ENCODE measurements at places on chromosomes 11 and 22.

GRCh38 chr22:23922921-23923320 lies 28.7 kb downstream of the MIF start:
- no peak for DNase-seq

GRCh38 chr11:26297189-26297975 lies 34.5 kb upstream of the ANO3 start:
- DNase-seq = peak; percentile 67

DNA sequence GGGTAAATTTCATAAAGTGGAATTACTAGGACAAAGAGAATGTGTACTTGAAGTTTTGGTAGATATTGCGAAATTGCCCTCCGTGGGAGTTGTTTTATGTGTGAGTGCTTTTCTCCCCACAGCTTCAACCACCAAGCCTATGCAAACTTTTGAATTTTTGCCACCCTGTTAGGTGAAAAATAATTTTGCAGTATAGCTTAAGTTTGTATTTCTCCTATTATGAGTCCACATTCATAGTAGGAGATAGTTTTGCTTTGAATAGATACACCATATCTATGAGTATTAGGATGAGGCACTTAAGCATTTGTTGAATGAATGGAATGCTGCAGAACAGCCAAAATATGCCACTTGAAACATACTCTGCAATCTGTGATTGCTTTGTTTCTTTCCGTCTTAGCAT lies 43.6 kb downstream of the UVRAG start:
- peak; percentile 69 for DNase-seq

DNA sequence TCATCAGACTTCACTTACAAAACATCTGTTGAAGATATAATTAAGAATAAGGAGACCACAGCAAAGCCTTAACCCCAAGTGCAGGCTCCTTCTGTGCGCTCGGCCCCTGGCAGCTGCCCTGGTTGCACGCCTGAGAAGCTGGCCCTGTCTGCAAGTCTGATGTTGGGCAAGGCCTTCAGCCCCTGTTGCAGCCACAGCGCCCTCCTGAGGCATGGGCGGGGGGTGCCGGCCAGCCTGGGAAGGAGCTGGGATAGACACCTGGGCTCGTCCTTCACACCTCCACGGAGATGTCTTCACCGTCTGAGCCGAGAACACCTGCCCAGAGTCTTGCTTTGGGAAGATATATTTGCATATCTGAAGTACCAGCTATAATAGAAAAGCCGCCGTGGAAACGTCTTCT lies 104.1 kb downstream of the MPPED1 start:
- DNase-seq = no peak

DNA sequence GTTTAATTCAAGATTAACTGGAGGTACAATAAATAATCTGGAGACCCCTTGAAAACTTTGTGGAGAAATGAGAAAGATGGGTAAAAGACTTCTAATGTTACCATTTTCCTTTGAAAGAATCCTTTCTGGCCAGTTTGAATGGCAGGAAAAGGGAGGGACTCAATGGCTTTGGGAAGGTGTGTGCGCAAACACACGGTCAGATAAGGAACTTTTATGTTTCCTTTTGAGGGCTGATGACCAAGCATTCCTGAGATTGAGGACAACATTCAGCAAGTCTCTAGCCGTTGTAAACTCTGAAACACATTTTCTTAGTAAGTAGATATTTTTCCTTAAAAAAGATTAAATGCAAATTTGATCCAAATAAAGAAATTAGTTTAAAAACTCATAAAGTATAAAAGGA lies 909.7 kb upstream of the TENM4 start:
- DNase-seq = no peak

- DNase-seq = peak; percentile 72
Observed at GRCh38 chr22:46088541-46089311, 61.6 kb upstream of the PPARA start.

DNA sequence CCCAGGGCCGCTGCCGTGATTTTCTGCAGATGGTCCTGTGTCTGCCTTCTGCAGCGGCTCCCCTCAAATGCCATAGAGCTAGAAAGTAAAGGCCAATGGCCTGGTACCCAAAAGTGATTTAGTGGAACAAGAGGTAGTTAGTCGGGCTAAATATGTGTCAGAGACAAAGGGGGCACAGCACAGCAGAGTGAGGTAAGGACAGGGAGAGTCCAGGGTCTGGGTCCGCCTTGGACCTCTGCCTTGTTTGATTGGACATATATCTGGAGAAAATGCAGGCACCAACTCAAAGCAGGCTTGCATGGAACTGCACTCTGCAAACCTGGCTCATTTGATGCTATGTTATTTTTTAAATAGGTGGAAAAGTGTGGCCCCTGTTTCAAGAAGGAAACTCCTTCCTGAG lies 249.6 kb upstream of the B3GAT1 start:
- no peak for DNase-seq

GRCh38 chr11:118547132-118547531 lies 16.1 kb downstream of the TMEM25 start:
- no peak for DNase-seq

DNA sequence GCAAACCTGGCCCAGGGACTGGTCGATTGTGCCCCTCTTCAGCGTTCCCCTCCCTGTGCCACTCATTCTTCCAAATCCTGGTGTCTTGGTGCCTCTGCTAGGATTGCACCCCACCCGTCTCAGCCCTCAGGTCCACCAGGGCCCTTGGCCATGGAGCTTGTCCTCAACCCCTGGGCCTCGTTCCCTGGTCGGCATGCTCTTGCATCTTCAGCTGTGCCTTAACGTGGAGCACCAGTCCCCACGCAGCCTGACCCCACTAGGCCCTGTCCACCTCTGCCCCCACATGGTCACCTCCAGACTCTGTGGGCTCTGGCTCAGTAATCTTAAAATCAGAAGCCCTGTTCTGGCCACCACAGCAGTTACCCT lies 61.1 kb downstream of the OSBP2 start:
- no peak for DNase-seq

- DNase-seq = peak; percentile 88
Observed at GRCh38 chr22:41966607-41967240, 2.5 kb upstream of the SEPTIN3 start.

- DNase-seq = no peak
Observed at GRCh38 chr11:73237471-73238290, 19.6 kb downstream of the P2RY2 start.

- peak; percentile 44 for DNase-seq
Observed at GRCh38 chr11:126122863-126123262, 60.2 kb upstream of the CDON start.

DNA sequence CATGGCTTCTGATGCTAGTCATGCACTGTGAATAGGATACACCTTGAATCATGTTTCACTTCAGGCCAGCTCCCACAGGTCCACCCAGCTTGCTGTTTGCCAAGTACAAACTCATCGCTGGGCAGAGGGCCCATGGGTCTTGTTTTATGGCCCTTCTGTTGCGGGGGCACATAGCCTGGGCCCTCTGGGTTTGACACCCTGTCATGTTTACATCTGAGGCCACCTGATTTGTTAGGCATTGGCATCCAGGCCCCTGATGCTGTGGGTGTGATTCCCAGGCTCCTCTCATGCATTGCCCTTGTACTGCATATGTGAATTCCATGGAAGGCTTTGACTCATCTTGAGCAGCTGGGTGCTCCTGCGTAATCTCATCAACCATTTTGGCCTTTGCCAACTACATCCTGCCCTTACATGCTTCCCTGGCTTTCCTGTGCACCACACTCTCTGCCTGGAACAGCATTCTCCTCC lies 32.6 kb downstream of the PPFIBP2 start:
- no peak for DNase-seq

- DNase-seq = peak; percentile 96
Observed at GRCh38 chr11:44950625-44951476, at the start of gene TP53I11. Gene TP53I11, minus strand, starts transcription at chr11:44950883. Its CDS starts 12,548 bp downstream, at chr11:44938335.

DNA sequence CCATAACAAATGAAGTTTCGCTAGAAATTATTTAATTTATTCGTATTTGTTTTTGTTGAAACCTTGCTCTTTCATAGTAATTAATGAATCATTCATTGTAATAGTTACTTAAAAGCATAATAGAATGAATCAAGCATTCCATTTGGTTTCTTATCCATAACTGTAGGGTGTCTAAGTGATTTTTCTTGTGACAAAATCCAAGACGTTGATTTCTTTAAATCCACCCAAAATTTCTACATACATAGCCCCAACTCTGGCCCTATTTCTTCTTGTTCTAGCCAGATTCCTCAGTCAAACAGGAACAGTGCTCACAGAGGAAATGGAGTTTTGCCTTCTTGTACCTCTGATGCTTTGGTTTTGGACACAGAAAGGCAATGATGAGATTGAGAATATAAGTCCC lies 25.5 kb downstream of the UBASH3B start:
- DNase-seq = no peak

DNA sequence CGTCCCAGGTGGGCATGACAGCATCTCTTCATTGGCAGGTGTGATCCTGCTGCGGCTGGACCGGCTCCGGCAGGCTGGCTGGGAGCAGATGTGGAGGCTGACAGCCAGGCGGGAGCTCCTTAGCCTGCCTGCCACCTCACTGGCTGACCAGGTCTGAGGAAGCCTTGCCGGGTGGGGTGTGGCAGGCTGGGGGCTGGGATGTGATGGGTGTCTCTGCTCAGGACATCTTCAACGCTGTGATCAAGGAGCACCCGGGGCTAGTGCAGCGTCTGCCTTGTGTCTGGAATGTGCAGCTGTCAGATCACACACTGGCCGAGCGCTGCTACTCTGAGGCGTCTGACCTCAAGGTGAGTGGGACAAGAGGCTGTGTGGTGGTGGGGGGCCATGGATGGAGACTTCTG lies 3.5 kb downstream of the LARGE2 start:
- no peak for DNase-seq

- DNase-seq = peak; percentile 82
Observed at GRCh38 chr22:41925783-41926460, 684 bp downstream of the TNFRSF13C start.

DNA sequence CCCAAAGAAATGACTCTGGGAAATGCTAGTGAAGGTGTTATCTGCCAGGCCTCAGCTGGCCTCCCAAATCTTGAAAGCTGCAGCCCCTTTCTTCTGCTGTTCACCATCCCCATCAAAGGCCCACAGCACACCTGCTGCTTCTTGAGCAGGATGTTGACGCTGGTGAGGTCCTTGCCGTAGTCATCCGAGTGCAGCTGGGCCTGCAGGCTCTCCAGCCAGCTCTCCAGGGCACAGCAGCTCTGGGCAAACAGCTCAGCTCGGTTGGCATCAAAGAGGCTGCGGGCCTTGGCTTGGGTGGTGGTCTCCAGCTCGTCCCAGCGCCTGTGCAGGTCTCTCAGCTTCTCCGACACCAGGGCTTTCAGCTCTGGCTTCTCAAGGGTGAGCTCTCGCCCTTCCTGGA lies 18.5 kb upstream of the RBM4B start:
- DNase-seq = no peak

DNA sequence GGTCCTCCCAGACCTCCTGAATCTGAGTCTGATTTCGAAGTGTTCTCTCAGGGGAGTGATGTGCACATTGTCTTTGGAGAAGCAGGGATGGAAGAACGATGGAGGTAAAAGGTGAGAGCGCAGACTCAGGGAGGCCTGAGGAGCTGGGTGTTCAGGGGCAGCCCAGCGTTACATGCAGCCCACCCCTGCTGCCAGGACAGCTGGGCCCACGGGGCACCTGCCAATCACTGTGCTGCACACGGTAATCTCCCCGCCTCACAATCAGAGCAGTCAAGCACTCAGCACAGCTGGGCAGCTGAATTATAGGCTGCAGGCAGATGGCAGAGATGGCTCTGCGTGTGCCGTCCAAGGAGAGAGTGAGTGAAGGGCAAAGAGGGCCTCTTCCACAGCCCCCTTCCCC lies 17.9 kb upstream of the HTR3A start:
- no peak for DNase-seq

All from GM03348 (cell line).